ENCODE measurements at places on chromosomes 1 and 21. TPM values are rescaled to one million over a fixed set of nuclear protein-coding genes. Genes with fewer than 3 reads are reported as not detected.

Gene GNAT2
- 0.18 TPM for total RNA-seq

Gene OR2M3
- total RNA-seq, result not detected

Gene IL10
- total RNA-seq, result not detected

Gene TOMM40L
- total RNA-seq, result 13.6 TPM

Gene ITLN2
- total RNA-seq, result not detected

Gene DLGAP3
- total RNA-seq, result not detected

Gene SAMSN1
- total RNA-seq, result not detected

Gene C4BPA
- not detected for total RNA-seq

Gene C1QTNF12
- total RNA-seq, result 1.6 TPM

Gene TMEM183A
- total RNA-seq, result 54.5 TPM

Gene CA6
- total RNA-seq, result not detected

Gene ELAPOR1
- 0.88 TPM for total RNA-seq

Gene ZC3H12A
- 5.7 TPM for total RNA-seq

Gene NAV1
- total RNA-seq, result 72.9 TPM

Gene HSD3B1
- not detected for total RNA-seq

Data from HFFc6 (cell line).